GM12892 (cell line): ENCODE measurements at places on chromosomes 16 and 17.

DNA sequence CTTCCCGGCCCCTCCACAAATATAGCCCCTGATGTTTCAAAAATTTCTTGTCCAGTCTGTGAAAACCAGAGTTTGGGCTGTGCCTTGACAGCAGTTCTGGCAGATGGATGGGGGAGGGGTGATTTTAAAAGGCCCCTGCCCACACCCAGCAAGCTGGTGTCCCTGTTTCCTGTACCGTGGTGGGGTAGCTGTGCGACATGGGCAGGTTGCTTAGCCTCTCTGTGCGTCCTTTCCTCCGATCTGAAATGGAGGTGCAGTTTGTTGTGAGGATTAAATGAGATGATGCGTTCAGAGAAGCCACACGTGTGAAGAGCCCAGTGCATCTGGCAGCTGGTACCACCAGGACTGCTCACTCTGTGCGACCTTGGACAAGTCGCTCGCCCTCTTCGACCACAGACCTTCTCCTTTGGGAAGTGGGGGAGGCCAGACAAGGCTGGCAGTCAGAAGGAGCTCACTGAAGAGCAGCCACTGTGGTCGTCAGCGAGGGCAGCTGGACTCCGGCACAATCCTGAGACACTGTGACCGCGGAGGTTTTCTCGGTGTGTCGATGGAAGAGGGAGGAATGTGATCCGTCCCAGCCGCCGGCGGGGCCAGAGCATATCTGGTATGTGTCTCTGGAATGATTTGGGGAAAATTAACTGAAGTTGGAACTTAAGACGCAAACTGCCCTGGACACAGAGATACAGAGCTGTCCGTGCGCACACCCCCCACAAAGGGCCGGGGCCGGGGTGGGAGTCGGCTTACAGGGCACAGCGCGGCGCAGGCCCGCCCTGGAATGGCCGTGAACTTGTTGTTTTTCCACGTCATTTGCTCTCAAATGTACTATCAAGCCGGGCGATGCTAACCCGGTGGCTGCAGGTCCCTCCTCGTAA lies 721 bp upstream of the WFIKKN2 start:
- DNase-seq = no peak

- DNase-seq = no peak
Measured at GRCh38 chr16:71513302-71513701, 12.9 kb upstream of the CHST4 start.

DNA sequence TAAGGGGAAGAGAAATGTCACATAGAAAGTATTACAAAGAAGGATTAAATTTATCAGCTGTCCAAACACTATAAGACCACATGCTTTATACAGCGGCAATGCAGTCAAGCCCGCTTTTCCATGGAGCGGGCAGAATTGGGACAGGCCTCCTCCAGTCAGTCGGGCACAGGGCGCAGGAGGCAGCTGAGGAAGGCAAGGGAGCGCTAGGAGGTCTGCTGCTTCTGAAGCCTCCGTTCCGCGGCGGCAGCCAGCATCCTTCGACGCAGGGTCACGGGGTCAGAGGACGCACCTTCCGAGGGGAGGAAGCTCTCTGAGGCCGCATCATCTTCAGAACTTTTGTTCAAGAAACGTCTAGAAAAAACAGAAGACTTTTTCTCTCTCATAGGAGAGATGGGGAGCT lies 62.6 kb downstream of the AMFR start:
- DNase-seq = no peak

DNA sequence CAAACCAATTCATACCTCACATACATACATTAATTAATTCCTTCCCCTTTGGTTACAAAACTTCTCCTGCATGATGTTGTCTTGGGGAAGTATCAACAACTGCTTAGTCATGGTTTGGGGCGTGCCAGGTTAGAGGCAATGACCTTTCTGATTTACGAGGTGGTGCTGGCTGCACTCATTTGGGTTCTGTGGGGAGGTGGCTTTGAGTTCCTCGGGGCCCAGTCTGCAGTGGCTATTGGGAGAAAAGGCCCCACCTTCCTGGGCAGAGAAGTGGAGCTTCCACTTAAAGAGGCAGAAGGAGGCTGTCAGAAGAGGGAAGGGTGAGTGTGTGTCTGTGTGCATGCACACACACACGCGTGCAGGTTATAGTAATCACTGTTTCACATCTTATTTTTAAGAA lies 10.2 kb upstream of the ETV4 start:
- DNase-seq = no peak

DNA sequence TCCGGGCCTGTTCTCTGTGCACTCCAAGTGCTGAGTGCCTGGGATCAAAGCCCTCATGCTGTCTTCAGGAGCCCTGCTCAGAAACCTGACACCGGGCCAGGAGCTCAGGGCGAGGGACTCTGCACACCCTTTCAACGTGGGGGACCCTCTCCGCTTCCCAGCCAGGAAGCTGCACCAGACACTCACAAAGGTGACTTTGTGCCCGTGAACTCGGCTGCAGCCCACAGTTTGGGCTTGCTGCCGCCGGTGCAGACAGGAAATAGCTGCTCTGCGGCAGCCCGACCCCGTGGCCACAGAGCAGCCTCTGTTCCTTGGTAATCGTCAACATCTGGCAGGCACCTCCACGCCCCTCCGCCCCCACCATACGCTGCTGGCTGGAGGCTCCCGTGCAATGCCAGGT lies 93.4 kb upstream of the METRNL start:
- DNase-seq = no peak

- no peak for DNase-seq
Measured at GRCh38 chr16:27257271-27257670, 11.3 kb downstream of the NSMCE1 start.

- no peak for DNase-seq
Measured at GRCh38 chr16:53085369-53085843, 30.6 kb downstream of the CHD9 start.

GRCh38 chr16:22210854-22211253 lies 4.8 kb downstream of the EEF2K start:
- no peak for DNase-seq

GRCh38 chr16:22397931-22398330 lies 23.5 kb upstream of the CDR2 start:
- DNase-seq = no peak

GRCh38 chr17:76736349-76737081 lies 616 bp downstream of the SRSF2 start:
- peak; percentile 39 for DNase-seq

GRCh38 chr17:50100921-50101345 lies 5.8 kb downstream of the PDK2 start:
- DNase-seq = no peak

DNA sequence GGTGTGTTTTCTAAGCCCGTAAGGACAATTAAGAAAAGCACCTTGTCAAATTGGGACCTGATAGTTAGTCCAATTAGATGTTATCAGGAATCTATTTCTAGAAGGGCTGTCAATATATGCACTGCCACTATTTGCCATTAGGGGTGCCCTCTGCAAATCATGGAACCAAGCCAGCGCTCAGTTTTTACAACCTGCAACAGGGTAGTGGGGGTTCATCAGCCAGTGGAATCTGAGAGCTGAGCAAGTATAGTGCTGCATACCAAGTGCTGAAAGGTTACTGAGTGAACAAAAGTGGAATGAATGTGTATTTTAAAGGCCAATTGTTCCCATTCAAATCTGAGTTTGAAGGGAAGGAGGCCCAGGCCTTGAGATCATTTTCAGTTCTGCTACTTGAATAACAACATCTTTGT lies 10.4 kb downstream of the PRR11 start:
- no peak for DNase-seq

GRCh38 chr16:66911112-66911511 lies 7.6 kb downstream of the CDH16 start:
- DNase-seq = no peak

GRCh38 chr17:2063261-2064146 lies 8.6 kb downstream of the HIC1 start:
- DNase-seq = no peak

- DNase-seq = no peak
Measured at GRCh38 chr16:2121853-2122252, 13.8 kb downstream of the PKD1 start.

DNA sequence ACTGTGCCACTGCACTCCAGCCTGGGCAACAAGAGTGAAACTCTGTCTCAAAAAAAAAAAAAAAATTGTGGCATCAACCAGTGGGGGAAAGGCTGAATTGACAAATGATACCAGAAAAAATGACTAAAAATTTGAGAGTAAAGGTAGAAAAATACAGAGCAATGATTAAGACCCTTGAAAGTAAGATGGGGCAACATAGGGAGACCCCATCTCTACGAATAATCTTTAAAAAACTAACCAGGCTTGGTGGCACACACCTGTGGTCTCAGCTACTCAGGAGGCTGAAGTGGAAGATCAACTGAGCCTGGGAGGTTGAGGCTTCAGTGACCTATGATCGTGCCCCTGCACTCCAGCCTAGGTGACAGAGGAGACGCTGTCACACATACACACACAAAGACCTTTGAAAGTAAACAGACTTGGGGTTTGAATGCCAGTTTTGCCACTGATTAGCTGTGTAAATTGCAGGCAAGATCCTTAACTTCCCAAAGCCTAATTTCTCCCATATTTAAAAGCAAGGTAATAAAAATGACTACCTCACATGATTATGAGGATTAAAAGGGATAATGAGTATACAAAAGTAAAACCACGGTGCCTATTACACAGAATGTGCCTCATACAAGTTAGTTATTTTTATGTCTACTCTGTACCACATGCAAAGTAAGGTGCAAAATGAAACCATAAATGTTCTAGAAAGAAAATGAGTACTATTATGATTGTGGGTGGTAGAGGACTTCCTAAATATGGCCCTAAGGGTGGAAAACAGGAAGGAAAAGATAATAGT lies 21.7 kb upstream of the PAFAH1B1 start:
- DNase-seq = no peak

GRCh38 chr17:8875957-8876356 lies 8.5 kb upstream of the PIK3R6 start:
- no peak for DNase-seq

DNA sequence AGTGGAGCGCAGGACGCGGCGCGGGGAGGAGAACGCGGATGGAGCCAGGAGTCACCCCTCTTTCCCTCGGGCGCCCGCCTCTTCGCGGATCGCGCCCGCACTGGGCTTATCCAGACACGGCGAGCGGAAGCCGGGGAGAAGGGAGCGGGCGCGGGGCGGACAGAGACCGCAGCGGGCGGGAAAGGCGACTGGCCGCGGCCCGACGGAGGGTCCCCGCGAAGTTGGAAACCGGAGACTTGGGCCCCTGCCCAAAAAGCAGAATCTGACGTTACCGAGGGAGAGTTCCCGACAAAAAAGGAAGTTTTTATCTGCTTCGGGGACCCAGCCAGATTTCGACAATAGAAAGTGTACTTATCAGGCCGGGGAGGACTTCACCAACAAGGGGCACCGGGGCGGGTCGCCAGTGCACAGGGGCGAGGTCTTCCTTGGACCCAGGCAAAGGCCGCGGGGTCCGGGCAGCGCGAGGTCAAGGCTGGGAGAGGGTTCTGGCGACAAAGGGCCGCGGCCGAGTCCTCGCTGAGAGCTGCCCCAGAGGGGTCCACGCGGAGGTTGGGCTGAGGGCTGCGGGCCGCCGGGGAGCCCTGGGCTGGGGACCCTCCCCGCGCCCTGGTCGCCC lies 519 bp downstream of the ST6GALNAC2 start:
- no peak for DNase-seq

DNA sequence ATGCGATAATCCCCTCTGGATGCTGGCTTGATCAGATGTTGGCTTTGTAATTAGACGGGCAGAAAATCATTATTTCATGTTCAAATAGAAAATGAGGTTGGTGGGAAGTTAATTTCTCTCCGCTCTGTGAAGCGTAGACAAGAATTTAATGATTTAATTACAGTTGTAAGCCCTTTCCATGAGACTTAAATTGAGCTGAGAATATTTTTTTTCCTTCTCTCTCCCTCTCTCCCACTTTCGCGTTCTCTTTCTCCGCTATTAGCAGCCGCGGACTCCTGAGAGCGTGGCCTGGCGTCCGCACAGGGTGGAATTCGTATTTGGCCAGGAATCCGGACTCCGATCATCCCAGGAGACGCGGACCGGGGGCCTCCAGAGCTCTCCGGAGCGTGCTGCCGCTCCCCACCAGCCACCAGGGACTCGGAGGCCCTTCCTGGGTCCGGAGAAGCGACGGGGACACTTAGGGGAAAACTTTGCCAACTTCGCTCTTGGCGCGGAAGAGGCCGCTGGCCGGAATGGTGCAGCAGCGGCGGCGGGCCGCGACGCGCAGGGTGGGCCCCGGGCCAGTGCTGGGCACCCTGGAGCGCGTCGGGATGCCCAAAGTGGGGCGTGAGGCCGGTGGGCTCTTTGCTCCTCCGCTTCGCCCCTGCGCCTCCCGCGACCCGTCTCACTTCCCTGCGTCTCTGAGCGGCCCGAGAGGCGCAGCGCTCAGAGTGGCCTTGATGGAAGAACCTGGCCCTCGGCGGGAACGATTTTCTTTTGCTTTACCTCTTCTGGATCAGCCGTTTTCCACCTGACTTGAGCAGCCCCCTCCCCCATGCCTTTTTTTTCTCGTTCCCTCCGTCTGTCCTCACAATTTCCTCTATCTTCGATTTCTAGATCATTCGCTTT lies 3.6 kb upstream of the IRX3 start:
- no peak for DNase-seq

GRCh38 chr16:52114379-52114778 lies 432.6 kb downstream of the TOX3 start:
- no peak for DNase-seq

DNA sequence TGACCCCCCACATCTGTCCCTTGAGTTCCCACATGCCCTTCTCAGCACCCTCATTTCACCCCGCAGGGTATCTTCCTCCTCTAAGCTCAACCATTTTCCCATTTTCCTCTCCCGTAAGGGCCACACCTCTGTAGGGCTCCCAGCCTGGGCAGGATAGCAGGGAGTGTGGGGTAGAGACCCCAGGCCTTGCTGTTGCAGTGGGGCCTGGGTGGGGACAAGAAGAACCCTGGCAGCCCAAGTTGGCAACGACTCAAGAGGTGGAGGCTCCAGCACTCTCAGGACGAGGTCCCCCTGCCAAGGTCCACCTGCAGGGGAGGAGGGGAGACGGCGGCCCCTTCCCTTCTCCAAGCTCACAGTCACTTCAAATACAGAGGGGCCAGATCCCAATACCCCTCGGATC lies 2.0 kb upstream of the TMEM92 start:
- DNase-seq = peak; percentile 10

DNA sequence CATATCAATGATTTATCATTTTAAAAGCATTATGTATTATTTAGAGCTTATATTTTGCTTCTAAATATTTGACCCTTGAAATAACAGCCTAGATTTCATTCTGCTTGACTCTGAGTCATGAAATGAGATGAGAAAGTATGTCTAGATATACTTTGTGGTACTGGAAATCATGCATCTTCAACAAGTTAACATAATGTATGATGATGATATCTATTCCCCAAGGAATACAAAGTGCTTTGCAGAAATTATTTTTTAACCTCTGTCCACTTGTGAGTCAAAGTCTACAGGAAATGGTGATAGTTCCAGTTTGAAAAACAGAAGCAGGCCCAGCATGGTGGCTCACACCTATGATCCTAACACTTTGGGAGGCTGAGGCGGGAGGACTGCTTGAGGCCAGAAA lies 36.1 kb downstream of the GOSR1 start:
- no peak for DNase-seq

GRCh38 chr17:67479148-67479547 lies 102.1 kb downstream of the PITPNC1 start:
- DNase-seq = no peak
